ENCODE measurements at places on chromosomes 7 and 10.

GRCh38 chr10:71312811-71313789 is 6.0 kb upstream of the SLC29A3 start:
- DNase-seq, result no peak

- no peak for DNase-seq
Measured at GRCh38 chr7:8436965-8437364, 3.6 kb downstream of the NXPH1 start.

DNA sequence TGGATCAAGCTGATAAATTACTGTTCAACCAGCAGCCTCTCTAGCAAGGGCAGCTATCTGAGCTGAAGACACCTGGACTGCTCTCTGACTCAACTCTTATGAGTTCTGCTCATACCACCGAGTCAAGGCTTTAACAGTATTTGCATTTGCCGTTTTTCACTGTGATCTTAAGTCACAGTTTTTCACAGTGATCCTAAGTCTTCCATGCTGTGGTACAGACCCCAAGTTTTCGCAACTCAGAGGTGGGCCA is 31.3 kb downstream of the PIP4K2A start:
- no peak for DNase-seq

- DNase-seq, result no peak
Measured at GRCh38 chr10:106793617-106794016, 370.9 kb downstream of the SORCS1 start.

DNA sequence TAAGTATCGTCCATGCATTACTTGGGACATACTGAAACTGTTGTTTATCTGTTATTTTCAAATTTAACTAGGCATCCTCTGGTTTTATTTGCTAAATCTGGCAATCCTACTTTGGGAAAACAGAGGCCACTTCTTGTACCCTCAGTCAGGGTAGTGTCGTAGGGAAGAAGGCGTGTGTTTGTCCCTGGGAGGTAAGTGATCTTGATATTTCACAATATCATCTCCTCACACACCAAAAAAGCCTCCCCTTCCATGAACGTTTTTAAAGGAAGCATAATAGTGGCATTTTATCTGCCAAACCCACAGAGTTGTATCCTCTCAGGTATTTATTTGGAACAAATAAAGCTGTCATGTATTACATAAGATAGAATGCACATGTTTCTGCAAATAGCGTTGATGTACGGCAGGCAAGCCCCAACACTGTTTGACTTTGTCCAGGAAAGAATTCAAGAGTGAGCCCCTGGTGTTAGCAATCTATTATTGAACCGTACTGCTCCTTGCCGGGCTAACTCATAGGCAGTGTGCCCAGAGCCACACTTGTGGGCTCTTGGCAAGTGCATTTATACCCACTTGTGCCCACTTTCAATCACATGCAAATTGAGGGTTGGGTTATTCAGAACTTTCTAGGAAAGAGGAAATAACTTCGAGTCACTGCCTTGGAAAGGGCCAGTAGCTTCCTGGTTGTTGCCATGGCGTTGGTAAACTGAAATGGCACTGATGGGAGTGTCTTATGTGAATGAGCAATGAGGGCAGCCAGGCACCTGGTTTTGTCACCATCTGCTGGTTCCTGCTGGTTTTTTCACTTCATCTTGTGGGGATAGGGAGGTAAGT is 266.0 kb downstream of the USP6NL start:
- peak; percentile 25 for DNase-seq

GRCh38 chr7:42227541-42227935 is 9.5 kb downstream of the GLI3 start:
- no peak for DNase-seq

DNA sequence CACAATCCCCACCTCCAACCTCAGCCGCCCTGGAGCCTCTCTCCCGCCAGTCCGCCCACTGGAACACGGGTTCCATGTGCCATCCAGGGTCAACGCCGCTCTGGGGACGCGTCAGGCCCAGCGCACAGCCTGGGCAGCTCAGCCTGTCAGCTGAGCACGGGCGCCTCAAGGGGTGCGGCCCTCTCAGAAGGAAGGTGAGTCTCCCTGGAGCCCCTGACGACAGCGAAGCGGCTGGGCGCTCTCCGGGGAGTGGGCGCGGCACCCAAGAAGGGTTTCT is 1.2 kb upstream of the SLC18A3 start:
- no peak for DNase-seq

DNA sequence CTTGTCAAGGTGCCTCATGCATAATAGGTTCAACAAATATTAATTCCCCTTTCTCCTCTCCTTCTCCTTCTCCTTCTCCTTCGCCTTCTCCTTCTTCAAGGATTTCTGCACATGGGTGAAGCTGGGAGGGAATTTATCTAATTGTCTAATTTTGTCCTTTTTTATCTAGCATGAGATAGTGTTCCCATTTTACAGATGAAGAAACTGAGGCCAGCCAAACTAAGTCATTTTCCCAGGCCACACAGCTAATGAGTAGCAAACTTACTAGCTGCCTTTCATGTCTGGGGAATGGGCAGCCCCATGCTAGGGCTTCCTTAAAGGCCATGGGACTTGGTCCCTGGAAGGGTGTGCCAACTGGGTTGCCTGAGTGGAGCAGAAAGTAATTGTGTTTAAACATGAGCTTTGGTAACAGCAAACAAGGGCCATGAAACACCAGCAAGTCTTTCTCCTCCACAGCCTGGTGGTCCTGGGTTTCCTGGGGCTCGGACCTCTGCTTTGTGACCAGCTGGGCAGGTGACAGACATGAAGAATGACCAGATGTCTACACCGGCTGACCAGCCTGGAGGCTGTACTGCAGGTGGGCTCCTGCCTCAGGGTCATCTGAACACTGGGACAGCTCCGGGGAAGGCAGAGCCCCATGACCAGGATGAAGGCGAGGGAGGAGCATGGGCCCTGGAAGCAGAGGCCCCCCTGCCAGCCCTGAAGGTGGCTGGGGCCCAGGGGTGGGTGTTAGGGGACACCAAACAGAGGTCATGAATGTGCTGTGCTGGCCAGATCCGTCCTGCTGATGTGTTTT is 138.0 kb downstream of the PTPN20 start:
- DNase-seq, result no peak

GRCh38 chr7:137343281-137343841 is at the start of gene PTN:
TSS of gene PTN (minus strand) at chr7:137343733. CDS start at chr7:137254973, 88,760 bp downstream.
- peak; percentile 51 for DNase-seq

DNA sequence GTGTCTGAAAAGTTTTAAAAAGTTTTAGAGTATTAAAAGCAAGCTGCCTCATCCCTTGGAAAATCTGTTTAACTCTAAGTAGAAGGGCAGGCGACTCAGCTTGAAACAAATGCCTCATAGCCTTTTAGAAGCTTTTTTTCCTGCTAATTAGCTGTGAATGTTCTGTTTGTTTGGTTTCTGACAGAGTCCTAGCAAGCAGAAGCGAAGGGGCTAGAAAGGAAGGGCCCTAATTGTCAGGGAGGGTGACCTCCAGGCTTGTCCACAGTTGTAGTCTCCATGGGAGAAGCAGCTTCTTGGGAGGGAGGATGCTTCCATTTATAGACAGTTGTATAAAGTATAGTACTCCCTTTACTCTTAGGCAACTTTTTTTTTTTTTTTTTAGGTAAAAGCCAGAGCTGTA is 90.9 kb downstream of the DNAJC1 start:
- no peak for DNase-seq

GRCh38 chr10:97025613-97026242 is 160.0 kb downstream of the SLIT1 start:
- DNase-seq, result no peak

DNA sequence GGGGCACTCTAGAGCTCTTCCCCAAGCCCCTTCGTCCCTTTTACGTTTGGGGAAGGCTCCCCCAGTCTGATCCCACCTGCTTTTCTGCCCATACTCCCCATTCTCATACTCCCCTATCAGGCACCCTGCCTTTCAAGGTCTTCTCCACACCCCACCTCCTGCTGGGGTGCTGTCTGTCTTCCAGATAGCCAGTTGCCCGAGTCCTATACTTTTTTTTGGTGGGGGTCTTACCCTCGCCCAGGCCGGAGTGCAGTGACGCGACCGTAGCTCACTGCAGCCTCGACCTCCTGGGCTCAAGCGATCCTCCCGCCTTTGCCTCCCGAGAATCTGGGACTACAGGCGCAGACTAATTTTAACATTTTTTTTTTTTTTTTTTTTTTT is 775 bp upstream of the ABHD11 start:
- DNase-seq, result no peak

DNA sequence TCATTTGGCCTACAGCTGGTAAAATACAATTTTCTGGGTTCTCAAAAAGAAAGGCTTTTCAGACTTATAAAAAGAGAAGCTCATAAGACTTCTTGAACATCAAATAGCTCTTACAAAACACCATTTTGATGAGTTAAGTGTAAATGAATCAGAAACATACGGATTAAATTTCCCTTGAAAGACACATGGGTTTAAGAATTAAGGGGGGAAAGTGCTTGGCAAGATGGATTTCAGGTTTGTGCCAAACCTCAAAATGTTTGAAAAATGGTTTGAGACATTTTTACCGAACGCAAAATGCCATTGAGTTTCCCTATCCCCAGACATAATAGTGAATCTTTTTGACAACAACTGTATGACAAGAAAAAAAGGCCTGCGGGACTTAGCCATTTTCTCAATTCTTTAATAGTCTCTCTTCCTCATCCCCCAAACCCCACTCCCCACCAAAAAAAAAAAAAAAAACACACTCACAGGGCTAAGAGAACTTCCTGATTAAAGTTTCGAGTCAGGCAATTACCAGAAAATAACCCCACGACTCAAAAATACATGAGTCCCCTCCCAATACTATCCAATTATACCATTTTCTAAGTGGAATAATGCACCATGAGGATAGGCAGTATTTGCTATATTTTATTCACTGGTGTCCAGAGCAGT is 260.1 kb downstream of the TRIL start:
- DNase-seq, result no peak

DNA sequence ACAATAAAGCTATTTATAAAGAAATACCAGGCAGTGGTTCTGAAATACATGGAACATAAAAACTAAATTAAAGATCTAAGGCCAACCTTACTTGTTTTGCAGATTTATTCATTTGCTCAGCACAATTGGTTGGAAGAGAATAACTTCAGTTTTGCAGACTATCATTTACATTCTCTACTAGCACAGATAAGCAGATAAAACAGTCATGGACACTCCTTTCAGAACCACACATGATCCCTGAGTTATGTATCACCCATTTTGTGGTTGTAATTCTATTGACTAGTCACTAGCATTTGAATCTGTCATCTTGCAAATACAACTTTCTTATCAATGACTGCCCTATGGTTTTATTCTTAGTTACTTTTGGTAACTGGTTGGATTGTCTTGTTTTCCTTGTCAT is 45.1 kb downstream of the PRKAR2B start:
- no peak for DNase-seq

GRCh38 chr7:137930581-137930980 is 71.3 kb downstream of the CREB3L2 start:
- DNase-seq, result no peak

- DNase-seq, result peak; percentile 45
Measured at GRCh38 chr10:23065181-23065948, 30.0 kb upstream of the MSRB2 start.

DNA sequence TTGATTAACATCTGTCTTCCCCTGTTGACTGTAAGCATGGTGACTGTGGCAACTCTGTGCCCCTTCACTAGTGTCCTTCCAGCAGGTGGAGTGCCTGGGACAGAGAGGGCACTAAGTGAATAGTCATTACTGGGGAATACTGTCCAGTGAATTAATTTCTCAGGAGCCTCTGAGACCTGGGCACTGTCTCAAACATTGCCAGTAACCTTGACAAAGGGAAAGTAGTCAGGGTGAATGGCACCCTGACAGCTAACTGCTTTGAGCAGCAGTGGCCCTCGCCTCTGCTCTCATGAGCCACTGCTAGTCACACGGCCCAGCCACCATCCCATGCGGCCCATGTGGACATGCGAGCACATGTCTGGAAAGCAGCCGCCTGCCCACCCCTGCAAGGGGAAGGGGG is 13.1 kb upstream of the GRB10 start:
- no peak for DNase-seq

All from kidney glomerular epithelial cell (primary cell).